Chondrocyte (in vitro differentiated cells): ENCODE measurements at places on chromosomes 6 and 20.

DNA sequence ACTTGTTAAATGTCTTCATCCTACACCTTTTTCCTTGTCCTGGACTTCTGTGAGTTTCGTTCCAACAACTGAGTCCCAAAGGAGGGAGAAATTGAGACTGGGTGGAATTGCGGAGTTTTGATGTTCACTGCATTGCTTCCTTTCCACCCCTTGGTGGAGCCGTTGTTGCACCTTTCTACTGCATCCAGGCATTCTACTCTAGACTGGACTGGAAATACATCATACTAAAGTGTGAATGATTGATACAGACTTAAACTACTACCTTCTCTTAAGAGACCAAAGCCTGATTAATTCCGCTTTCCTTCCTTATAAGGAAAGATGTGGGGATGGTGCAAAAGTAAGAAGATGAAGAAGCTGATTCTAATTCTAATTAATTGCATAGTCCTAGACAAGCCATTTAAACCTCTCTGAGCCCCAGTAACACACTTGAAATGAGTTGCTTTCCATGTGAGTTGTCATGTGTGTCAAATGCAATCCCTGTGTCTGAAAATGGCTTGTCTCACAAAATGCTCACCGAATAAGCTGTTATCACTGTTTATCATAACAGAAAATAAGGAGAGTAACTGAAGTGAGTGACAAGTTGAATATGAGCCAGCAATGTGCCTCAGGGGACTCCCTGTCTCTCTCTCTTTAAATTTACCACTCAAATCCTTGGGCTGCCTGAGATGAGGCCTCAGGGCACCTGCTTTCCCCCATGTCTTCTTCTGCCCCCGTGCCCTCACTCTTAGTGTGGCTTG, 338.3 kb upstream of the CHD6 start:
- DNase-seq = no peak

GRCh38 chr20:54212226-54212625, 4.3 kb downstream of the PFDN4 start:
- DNase-seq = no peak

DNA sequence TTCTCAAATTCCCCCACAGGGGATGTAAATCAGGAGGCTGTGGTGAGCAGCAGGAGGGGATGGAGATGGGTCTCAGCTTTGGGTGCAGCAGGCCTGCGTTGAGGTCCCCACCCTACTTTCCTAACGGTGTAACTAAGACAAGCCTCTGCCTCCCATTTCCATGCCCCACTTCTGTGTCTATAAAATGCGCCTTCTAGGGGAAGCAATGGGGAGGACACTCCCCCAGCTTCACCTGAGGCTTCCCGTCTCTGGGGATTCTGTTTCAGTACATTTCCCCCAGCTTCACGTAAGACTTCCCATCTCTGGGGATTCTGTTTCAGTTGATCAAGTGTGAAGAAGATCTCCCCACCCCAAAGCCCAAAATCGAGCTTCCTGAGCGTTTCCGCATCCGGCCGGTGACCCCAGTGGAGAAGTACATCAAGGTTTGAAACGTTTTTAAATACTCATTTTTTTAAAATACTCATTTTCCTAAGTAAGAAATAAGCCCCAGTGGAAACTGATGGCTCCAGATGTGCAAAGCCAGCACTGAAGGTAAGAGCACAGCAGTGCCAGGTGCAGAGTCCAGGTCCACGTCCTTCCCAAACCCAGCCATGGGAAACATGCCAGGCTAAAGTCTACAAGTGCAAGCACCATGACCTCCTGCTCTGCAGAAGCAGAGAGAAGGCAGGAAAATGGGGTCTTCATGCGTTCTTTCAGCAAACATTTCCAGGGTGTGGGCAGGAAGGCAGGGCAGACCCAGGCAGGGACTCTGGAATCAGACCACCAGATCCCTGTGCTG, 73.1 kb downstream of the ANKRD60 start:
- DNase-seq = no peak

DNA sequence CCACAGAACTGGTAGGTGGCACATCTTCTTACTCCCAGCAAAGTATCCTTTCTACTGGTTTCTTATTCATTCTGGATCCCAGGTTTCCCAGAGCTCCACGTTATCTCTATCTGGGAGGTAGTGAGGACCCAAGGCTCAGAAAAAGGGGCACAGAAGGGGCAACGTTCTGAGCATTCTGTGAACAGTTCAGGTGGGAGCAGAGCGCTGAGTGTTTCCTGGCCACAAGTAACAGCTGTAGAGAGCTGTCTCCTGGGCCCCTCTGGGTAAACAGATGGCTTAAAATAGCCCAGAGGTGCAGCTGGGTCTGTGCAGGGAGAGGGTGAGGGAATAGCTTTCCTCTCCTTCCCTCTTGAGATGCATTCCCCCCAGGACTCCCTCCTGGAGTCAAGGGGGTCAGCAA, 2.1 kb downstream of the APOBEC2 start:
- DNase-seq = no peak

GRCh38 chr6:108795122-108795521, 53.1 kb upstream of the ARMC2 start:
- DNase-seq = no peak

DNA sequence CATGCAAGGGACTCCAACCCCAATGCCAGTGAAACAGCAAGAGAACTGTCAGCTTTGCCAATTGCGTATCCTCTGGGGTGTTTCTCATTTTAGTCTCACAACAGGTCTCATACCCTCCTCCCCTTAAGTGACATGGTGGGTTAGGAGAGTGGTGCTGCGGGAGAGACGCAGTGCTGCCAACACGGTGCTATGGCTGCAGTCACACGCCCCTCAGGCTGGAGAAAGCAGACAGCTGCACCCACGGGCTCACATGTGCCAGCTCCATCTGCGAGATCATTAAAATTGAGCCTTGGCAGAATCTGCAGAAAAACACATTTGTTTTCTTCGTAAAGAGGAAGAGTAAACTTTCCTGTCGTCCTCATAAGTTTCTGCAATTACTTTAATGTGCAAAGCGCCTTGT, 114.7 kb downstream of the ANKRD60 start:
- no peak for DNase-seq

GRCh38 chr20:63484651-63485403, 12.4 kb upstream of the KCNQ2 start:
- DNase-seq = no peak

DNA sequence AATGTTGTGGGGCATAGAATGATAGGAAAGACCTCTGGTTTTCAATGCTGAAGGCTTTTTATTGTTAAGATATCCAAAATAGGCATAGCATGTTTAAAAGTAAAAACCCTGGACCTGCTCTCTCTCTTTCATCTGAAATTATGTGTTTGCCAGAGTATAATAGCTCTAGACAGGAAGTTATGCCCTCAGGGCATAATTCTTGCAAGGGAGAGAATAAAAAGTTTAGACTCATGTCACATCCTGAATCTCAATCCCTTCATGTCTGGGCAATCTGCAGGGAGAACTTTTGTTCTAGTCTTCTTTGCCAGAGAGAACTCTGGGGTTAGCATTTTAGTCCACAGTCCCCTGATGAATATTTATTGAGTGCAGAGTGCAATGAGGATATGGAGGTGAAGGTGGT, 297.3 kb upstream of the FLRT3 start:
- no peak for DNase-seq

DNA sequence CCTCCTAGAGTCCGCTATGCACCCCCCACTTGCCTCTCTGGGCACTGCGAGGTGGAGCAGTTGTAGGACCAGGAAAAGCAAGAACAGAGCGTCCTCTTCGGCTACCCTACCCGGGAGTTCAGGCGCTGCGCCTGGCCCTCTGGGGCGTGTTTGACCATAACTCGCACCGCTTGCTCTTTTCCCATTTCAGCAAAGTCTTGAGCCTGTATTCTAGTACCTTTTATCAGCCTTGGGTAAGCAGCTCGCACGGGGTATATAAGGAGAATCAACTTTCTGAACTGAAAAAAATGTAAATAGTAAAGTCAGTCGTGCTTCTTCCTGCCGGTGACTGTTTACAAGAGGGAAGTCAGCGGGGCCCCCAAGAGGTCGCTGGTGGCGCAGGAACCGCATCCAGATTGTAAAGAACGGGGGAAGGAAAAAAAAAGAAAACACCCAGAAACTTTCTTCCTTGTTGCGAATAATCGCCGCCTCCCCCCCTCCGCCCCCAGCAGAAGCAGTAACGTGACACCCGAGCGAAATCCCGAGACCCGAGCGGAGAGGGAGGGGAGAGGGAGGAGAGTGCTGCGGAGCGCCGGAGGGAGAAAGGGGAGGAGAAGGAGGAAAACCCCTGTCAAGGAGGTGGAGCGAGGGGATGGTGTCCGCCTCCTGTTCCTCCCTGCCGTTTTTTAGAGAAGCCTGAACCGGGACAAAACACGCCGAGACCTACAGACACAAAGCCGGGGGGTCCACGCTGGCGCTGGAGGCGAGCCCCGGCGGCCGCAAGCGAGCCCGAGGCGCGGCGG, at the start of gene UST:
Gene UST, plus strand, starts transcription at position 668 of the 782 bp plus-strand sequence. CDS start 401 bp downstream, outside the sequence.
- peak; percentile 92 for DNase-seq

DNA sequence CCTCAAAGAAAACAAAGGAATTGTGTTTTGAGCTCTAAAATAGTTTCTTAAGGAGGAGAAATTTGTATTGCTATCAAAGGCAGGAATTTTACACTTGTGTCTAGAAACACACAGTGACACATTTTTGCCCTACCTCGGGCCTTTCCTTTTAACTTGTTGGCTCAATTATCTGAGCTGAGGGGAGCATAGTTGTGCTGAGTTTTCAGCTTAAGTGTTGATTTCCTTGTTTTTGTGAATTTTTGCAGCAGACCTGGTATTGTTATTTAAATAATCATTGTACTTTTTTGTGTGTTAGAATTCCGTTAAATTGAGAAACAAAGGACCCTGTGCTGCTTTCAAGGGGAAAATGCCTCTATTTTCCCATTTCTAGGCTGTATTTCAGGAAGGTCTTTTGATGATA, 249.7 kb downstream of the CD83 start:
- no peak for DNase-seq

DNA sequence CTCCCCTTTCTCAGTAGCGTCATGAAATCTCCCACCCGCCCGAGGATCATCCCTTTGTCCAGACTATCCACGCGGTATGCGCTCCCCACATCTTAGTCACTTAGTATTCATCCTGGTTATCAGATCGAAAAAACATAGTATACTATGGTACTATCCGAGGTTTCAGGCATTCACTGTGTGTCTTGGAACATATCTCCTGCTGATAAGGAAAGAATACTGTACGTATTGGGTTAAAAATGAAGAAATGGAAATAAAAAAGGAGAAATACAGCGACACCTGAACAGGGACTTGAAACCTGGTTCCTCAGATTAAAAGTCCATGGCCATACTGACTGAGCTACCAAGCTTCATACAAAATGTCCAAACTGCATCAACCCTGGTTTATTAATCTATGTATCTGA, 14.0 kb downstream of the HMGN4 start:
- no peak for DNase-seq

GRCh38 chr6:111338843-111339242, 144.2 kb downstream of the REV3L start:
- DNase-seq = no peak

DNA sequence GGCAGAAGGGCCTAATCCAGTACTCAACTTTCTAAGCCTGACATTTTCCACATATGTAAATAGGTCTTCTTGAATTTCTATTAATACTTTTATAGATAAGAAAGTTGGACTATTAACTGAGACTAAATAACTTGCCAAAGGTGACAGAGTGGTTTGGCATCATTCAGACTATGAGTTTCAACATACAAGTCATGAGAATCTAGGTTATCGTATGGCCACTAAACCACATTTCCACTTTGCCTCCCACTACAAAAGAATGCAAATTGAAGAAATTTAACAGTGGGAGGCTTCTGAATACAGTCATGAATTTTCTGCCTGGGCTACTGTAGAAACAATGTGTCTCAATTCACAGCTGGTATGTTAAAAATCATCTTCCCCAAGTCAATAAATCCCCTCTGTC, 531.0 kb upstream of the AGPAT4 start:
- DNase-seq = no peak

GRCh38 chr6:4928426-4928825, 75.4 kb downstream of the RPP40 start:
- no peak for DNase-seq
